ENCODE measurements at places on chromosomes 5 and 9.

GRCh38 chr5:2701592-2701991 is 49.9 kb downstream of the IRX2 start:
- no peak for DNase-seq

- no peak for DNase-seq
These were observed 29.0 kb upstream of the CCNJL start for GRCh38 chr5:160341309-160341870.

DNA sequence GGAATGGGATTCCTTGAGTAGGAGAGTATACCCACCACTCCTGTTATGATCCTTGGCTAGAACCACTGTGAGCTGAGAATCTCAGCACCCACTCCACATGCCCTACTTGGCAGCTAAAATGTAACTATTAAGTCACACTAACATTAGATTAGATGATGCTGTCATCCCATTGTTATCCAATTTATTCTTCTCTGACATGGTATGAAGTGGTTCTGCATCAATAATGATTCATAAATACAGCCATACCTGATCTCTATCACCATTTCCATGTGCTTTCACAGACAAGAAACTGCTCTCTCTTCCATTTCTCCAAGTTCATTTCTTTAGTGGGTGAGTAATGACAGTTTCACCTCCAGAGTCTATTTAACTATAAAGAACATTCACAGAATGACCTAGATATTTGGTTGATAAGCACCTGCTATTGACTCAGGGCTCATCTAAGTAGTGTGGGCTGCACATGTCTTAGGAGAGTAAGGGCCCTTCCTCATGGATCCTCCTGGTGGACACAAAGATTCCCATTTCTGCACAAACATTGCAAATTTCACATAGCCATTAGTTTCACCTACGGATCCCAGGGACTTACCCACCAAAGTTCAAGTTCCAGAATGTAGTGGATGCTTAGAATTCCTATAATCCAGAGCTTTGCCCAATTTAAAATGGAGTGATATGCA is 187.9 kb downstream of the EBF1 start:
- DNase-seq = no peak

DNA sequence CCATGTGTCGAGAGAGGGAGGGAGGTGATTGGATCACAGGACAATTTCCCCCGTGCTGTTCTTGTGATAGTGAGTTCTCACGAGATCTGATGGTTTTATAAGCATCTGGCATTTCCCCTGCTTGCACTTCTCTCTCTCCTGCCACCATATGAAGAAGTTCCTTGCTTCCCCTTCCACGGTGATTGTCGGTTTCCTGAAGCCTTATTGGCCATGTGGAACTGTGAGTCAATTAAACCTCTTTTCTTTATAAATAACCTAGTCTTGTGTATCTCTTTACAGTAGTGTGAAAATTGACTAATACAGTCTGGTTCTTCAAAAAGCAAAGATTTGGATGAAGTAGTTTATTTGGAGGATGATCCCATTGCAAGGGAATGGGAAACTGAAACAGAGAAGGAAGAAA is 11.3 kb upstream of the MIER3 start:
- no peak for DNase-seq

DNA sequence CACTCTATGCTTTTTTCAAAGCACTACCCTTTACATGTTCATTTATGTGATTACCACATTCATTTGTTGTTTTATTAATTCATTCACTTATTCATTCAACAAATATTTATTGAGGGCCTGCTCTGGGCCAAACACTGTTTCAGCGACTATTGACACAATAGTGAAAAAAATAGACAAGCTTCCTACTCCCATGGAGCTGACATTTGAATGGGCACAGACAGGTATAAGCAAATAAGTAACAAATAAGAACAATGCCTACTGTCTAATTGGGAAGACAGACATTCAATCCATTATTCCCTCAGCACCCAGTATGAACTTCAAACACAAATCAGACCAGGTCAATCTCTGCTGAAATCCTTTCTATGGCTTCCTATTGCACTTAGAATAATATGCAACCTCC is 156.9 kb upstream of the NR3C1 start:
- no peak for DNase-seq

GRCh38 chr5:119274767-119275130 is 81.1 kb upstream of the TNFAIP8 start:
- no peak for DNase-seq

- DNase-seq = no peak
These were observed 69.7 kb downstream of the ZSWIM6 start for GRCh38 chr5:61401726-61402125.

DNA sequence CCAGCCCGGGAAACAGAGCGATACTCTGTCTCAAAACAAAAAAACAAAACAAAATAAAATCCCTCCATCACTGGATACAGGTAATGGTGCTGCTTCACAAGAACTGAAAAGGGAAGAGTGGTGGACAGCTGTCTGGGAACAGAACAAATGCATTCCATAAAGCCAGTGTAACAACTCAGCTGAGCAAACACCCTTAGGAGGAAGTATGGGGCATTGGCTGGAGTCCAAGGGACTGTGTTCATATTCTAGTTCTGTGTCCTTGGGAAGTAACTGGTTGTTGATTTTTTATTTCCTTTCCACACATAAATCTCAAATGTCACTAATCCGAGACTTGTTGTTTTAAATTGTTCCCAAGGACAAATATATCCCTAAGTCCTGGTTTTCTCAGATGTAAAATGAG is 38.3 kb downstream of the HTR1A start:
- no peak for DNase-seq

DNA sequence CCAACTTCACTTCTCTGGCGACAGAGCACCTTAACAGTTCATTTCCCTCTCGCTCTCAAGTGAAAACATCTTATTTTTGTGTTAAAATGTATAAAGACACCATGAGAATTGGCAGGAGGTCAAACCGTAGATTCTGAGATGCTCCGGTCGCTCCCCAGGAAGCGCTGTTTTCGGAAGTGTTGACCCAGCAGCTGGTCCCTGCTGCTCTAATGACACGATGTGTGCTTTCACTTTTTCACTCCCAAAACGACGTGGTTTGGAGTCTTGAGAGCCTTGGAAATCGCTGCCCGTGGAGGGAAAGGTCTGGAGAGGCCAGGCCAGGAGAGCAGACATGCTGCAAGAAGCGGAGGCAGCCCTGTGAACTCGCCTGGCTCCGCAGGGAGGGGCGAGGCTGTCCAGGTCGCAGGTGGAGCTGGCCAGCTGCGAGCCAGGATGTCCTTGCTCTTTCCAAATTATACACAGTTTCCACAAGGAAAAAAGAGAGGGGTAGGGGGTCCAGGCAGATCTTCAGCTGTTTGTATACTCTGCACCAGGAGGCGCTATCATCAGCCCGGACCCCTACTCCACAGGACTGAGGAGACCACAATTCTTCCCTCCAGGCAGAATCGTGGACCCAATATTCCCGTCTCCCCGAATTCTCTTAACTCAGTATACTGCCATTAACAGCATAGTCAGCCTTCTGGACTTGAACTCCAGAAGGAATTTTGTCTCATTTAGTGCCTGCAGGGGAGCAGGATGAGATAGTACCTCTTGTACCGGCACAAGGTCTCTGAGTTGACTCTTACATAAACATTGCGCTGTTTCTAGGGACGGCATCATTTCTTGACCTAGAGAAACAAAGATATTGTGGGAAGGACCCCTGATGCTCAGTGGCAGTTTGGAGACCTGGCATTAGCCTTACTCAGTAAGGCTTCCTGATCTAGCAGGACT is 248.6 kb upstream of the ANKRD55 start:
- no peak for DNase-seq

GRCh38 chr9:3646226-3646625 is 120.4 kb upstream of the RFX3 start:
- DNase-seq = no peak

DNA sequence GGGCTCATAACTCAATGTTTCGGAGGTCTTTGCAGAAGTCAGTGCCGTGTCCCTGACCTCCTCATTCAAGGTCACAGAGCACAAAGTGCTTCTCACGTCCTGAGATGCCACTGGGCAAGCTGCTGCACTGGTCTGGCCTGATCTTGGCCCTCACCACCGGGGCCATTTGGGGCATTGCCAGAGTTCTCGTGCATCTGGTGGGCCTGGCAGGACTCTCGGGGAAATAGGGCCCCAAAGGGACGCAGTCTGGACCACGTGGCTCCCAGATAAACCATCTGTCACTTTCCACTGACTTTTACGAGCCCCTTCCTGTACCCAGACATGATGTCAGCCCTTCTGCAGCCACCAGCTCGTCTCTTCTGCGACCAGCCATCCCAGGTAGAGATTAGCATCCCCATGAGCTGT is 54.8 kb downstream of the HRH2 start:
- no peak for DNase-seq

GRCh38 chr5:92309336-92309991 is 926.3 kb upstream of the ARRDC3 start:
- DNase-seq = peak; percentile 40

GRCh38 chr5:143025971-143026370 is 255.8 kb downstream of the ARHGAP26 start:
- no peak for DNase-seq

GRCh38 chr9:115071176-115071575 is 46.8 kb downstream of the TNC start:
- no peak for DNase-seq

GRCh38 chr5:109413458-109413857 is 3.7 kb upstream of the PJA2 start:
- no peak for DNase-seq
